Fibroblast of gingiva (primary cell): ENCODE measurements at places on chromosomes 3 and 15.

DNA sequence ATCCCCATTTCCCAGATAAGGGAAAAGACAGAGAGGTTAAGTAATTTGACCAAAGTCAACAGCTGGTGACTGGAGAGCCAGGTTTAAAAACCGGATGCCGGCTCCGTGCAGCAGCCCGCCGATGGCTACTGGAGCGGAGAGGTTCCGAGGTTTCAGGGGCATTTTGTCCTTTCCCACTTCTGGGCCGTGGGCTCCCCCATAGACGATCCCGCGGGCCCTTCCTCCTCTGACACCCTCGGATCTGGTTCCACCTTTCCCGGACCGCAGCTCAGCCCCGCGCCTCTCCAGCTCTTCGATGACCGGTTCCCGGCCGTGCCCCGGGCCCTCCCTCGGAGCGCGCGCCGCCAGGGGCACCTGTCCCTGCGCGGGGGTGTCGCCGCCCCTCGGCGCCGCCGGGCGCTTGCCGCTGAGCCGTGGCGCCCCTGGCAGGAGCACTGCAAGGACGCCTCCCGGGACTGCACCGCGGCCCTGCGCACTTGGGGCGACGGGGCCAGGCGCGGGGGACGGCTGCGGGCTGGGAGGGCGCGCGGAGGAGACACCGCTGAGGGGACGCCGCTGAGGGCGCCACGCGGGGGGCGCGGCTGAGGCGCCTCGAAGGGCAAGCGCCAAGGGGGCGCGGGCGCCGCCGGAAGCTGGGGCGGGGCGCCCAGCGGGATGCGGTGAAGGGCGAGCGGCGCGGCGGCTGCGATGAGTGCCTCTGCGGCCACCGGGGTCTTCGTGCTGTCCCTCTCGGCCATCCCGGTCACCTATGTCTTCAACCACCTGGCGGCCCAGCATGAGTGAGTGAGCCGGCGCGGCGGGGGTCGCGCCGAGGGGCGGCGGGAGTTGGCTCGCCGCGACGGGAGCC, at the start of gene TM6SF1:
TSS of gene TM6SF1 (plus strand) at position 652 of the 847 bp plus-strand sequence. CDS start at position 688, 36 bp downstream.
- DNase-seq, result no peak

- no peak for DNase-seq
Measured at GRCh38 chr3:104648823-104649222, 717.9 kb upstream of the ALCAM start.

DNA sequence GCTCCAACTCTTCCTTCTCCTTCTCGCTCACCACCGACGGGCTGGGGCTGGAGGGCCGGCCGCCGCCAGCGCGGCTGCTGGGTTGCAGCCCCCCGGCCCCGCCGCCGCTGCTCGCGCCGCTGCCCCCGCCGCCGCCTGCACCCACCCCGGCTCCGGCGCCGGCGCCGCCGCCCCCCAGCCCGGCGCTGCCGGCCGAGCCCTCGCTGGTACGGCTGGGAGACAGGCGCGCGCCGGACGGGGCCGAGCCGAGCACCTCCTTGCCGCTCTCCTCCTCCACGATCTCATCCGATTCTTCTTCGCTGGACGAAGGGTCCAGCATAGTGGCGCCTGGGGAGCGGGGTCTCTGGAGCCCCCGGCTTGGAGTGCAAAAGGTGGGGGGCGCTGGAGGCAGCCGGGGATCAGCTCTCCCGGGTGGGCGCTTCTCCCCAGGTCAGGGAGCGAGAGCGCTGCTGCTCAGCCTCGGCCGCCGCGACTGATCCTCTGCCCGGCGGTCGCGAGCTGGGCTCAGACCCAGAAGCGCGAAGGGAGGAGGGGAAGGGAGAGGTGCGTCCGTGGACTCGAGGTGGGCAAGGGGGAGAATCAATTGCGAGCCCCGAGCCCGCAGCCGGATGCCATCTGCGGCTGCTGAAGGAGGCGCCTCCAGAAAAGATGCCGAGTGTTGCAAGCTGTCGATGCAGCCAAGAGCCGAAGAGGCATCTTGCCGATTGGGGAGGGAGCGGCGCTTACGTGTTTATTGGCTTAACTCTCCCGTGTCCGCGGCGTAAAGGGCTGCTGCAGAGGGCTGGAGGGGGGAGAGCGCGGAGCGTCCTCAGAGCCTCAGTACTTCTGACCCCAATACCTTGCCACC, at the start of gene CADPS:
TSS of gene CADPS (minus strand) at position 706 of the 847 bp plus-strand sequence. CDS start at position 319, 387 bp downstream.
- peak; percentile 2 for DNase-seq

GRCh38 chr15:81901319-81901718, 144.5 kb downstream of the MEX3B start:
- no peak for DNase-seq

GRCh38 chr15:95690631-95691340, 639.7 kb upstream of the NR2F2 start:
- DNase-seq, result no peak

DNA sequence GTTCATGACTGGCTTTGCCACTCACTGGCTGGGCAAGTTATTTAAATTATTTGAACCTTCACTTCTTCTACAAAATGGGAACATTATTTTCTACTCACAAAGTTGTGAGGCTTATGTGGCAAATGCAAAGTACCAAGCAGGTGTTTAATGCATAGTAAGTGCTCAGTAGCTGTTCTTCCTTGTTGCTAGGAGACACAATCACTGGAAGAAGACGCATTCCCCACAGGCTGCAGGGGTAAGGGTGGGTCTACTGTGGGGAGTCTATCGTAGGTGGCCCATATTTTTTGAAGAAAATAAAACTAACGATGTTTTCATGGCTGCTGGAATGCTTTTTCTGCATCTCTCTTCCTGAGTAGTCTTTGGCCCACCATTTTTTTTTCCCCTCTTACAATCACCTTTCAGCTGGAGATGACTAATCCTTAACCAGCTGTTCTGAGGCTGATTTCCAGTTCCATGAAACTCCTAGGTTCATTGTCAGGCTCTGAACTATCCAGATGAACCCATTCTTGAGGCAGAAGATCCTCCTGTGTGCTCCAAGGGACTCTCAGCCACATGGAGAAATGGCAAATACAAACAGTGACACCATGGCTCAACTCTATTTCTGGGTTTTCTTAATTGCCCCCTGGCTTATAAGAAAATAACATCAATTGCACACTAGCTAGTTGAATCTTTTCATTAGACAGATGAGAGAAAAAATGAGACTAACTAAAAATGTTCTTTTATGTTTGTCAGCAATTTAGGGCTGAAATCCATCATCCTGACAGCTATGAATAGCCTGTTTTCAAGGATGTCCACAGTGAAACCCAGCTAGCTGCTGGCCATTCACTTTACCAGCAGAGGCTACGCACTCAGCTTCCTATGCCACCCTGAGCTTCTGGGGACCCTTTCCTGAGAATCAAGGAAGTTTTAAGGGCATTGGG, 108.3 kb upstream of the ETV5 start:
- DNase-seq, result no peak
